Osteocyte (in vitro differentiated cells): ENCODE measurements at places on chromosomes 6 and 20. TPM values are rescaled to one million over a fixed set of nuclear protein-coding genes. Genes with fewer than 3 reads are reported as not detected.

Gene MEP1A
- not detected in 2 replicates for total RNA-seq

Gene FRK
- 0.03 and 0.05 TPM in 2 replicates for total RNA-seq

Gene EPB41L1
- 31.4 and 36.9 TPM in 2 replicates for total RNA-seq

DNA sequence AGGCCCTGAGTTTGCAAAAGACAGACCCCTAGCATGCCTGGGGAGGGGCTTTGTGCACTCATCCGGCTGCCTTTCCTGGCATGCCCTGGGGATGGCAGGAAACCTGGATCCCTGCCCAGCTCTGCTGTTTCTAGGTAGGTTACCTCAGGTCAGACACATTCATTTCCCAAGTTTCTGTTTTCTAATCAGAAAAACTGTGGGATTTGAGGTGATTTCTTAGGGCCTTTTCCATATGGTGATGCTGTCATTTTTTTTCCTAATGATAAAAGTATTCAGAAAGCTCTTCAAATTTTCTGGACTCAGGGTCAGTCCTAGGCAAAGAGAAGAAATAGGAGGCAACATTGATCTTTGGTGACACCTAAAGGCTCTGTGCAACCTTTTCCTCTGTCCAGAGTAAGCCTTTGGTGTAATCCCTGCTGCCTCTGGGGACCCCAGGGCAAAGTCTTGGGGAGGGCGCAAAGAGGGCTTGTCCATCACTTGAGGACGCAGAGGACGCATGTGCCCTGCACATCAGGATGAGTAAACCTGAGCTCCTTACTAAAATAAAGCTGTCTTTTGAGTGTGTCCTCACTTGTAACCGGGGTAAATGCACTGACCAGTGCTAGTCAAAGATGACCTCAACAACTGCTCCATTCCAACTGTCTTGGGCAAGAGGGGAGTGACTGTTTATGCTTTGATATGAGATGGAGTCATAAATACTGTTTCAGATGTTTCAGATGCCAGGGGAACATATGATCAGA lies 13.5 kb upstream of the TRAM2 start:
- no peaks in the 10 kb centered on the region for H3K27me3 ChIP-seq
- no peak overlapping the region for H3K4me3 ChIP-seq
- H3K27ac ChIP-seq = peak overlapping the region; percentile 42
- H3K4me1 ChIP-seq = peaks cover 45% of the 10 kb centered on the region
- H3K36me3 ChIP-seq = no peaks in the 10 kb centered on the region

DNA sequence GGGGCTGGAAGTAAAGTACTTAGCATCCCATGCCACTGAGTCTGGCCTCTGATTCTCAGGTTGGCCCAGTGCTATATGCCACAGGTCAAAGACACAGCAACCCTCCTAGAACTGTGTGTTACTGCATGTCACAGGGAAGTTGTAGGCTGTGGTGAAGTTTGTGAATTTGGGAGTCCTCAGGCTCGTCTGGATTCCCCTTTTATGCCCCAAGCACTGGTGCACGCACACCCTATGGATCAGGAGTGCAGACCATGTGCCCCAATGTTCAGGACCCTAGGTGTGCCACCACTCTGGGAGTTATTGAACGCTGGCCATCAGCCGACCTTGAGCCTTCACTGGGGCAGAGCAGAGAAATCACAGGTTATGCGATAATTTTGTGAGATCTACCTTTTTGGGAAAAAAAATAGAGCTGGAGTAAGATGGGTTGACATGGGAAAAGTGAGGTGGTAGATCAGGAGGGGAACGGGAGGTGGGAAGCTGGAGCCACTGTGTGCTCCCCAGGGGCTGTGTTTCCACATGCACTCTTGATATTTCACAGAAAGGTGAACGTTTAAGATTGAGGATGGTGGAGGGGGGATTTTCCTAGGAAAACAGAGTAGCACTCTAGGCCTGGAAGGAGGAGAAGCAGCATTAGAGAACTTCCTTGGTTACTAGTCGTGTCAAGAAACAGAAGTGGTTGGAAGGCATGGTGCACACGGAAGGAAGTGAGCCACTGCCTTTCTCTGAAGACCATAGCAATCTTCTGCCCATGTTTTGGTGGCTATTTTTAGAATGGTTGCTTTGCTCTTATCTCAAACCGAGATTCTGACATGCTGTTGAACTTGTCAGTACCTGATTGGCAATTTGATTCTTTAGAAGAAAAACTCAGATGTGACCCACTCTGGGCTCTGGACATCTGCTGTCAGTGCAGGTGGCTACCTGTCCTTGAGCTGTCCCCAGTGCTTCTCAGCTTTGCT lies 44.1 kb downstream of the DUSP22 start:
- H3K36me3 ChIP-seq = peaks cover under 1% of the 10 kb centered on the region
- H3K4me3 ChIP-seq = no peak overlapping the region
- no peak for DNase-seq
- H3K27ac ChIP-seq = no peak overlapping the region
- peaks cover 2% of the 10 kb centered on the region for H3K4me1 ChIP-seq

- no peaks in the 10 kb centered on the region for H3K36me3 ChIP-seq
- peak overlapping the region; percentile 93 for H3K27ac ChIP-seq
- no peaks in the 10 kb centered on the region for H3K27me3 ChIP-seq
- peak overlapping the region; percentile 93 for H3K4me3 ChIP-seq
These were observed 1.5 kb downstream of the TMEM181 start for GRCh38 chr6:158561321-158561884.

- peak within 1 kb of the TSS; percentile 93 for H3K27ac ChIP-seq
- no peaks in the 10 kb centered on the region for H3K27me3 ChIP-seq
- H3K4me1 ChIP-seq = peaks cover 69% of the 10 kb centered on the region
- H3K4me3 ChIP-seq = peak within 1 kb of the TSS; percentile 94
- peak; percentile 94 for DNase-seq
- H3K36me3 ChIP-seq = peaks cover 2% of the 10 kb centered on the region
These were observed at the start of gene MICA for GRCh38 chr6:31403283-31404060. TSS of gene MICA (plus strand) at chr6:31403595. CDS start at chr6:31403633, 38 bp downstream.

- no peaks in the 10 kb centered on the region for H3K4me1 ChIP-seq
- no peak overlapping the region for H3K27ac ChIP-seq
- no peaks in the 10 kb centered on the region for H3K27me3 ChIP-seq
- H3K36me3 ChIP-seq = no peaks in the 10 kb centered on the region
These were observed 458.4 kb downstream of the GRIK2 start for GRCh38 chr6:101851911-101852310.

DNA sequence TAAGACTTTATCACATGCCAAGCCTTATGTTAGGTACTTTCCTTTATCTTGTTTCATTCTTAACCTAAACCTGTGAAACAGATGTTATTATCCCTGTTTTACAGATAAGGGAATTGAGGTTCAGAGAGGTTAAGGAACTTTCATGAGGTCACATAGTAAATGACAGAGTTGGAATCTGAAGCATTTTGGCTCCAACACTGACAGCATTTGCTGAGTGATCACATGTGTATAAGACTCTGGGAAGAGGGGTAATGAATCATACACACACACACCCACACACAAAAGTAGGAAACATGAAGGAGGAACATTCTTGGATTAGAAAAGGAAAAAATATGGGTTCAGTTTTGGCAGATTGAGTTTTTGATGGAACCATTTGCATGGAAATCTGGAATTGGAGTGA lies 212.5 kb downstream of the GJA1 start:
- no peak for DNase-seq
- peaks cover 23% of the 10 kb centered on the region for H3K4me1 ChIP-seq
- no peaks in the 10 kb centered on the region for H3K27me3 ChIP-seq
- H3K36me3 ChIP-seq = no peaks in the 10 kb centered on the region
- H3K4me3 ChIP-seq = no peak overlapping the region

DNA sequence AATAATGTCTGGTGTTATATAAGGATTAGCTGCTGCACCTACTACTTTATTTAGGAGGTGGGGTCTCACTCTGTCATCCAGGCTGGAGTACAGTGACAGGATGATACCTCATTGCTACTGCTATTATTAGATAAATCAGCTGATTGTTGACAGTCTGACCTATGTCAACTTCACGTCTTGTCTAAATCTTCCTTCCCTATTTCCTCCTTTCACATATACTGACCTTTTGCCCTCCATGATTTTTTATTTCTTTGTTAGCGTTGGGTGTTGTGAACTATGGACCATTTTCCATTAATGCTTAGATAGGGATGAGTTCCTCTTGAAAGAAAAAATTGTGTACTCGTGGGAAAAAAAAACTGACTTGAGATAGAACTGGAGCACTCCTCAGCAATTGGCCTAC lies 109.9 kb upstream of the BEND6 start:
- peak overlapping the region; percentile 79 for H3K27ac ChIP-seq
- DNase-seq = no peak
- peaks cover 6% of the 10 kb centered on the region for H3K36me3 ChIP-seq
- peaks cover 36% of the 10 kb centered on the region for H3K4me1 ChIP-seq
- no peaks in the 10 kb centered on the region for H3K27me3 ChIP-seq
- H3K4me3 ChIP-seq = no peak overlapping the region

DNA sequence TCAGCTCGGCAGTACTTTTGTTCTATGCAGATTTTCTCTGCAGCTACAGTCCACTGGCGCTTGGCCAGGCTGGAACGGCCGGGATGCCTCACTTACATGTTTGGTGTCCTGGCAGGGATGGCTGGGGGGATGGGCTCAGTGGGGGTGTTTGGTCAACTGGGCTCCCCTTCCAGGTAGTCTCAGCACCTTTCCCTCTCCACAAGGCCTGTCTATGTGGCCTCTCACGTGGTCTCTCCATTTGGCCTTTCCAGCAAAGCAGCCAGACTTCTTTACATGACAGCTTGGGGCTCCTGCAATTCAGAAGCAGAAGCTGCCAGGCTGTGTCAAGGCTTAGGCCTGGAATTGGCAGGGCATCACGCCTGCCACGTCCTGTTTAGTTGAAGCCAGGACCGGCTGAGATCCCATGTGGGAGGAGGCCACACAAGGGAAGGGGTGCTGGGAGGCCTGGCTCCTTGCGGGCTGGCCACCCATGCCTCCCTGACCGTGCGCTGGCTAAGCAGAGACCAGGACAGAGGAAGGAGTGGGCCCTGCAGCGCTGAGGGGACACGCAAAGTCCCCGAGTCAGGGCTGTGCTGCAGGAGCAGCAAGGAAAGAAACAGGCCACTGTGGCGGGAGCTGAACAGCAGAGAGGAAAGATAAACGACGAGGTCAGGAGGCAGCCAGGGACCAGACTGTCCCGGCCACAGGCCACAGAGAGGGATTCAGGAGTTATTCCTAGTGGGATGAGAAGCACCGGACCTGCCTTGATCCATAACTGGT lies 38.9 kb downstream of the MGME1 start:
- H3K27me3 ChIP-seq = no peaks in the 10 kb centered on the region
- DNase-seq = no peak
- no peak overlapping the region for H3K4me3 ChIP-seq
- no peak overlapping the region for H3K27ac ChIP-seq
- peaks cover 19% of the 10 kb centered on the region for H3K4me1 ChIP-seq

DNA sequence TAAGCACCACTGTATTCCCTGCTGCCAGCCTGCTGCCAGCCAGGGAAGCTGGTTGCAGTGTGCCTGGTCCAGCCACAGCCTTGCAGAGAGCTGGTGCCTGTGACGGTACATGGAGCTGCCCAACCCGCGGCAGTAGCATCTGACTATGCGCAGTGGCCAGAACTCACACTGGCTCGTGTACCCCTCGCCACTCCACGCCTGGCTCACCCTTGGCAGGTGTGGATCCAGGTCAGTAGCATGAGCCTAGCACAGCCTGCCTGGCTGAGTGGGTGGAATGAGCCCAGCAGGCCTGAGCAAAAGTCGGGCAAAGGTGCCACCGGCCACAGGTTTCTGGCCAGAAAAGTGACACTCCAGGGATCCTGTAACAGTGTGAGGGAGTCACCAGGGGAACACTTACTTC lies 361.7 kb upstream of the MAP3K7 start:
- H3K27ac ChIP-seq = no peak overlapping the region
- no peak overlapping the region for H3K4me3 ChIP-seq
- peaks cover under 1% of the 10 kb centered on the region for H3K36me3 ChIP-seq
- no peaks in the 10 kb centered on the region for H3K27me3 ChIP-seq
- no peaks in the 10 kb centered on the region for H3K4me1 ChIP-seq
- no peak for DNase-seq

- H3K4me3 ChIP-seq = peak overlapping the region; percentile 48
- H3K36me3 ChIP-seq = no peaks in the 10 kb centered on the region
- no peaks in the 10 kb centered on the region for H3K27me3 ChIP-seq
- peak overlapping the region; percentile 97 for H3K27ac ChIP-seq
These were observed 46.4 kb upstream of the NT5E start for GRCh38 chr6:85403331-85404015.

DNA sequence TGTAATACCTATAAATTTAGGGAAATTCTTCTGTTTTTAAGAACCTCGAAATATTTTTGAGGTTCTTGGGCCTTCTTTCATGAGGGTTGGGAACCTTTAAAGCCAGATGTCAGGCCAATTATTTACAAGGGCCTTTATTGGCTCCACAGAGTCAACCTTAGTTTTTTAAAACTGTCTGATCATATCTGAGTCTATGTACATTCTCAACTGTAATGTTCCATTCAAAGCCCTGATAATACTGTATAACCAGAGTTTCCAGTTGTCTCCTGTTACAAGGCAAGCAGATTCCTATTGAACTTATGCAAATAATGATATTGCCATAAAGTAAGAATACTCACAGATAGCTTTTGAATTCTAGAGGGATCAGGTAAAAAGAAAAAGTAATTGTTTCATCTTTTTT lies 545.5 kb downstream of the EPM2A start:
- H3K27ac ChIP-seq = no peak overlapping the region
- DNase-seq = no peak
- H3K4me3 ChIP-seq = no peak overlapping the region
- H3K27me3 ChIP-seq = no peaks in the 10 kb centered on the region

- peaks cover 66% of the 10 kb centered on the region for H3K27me3 ChIP-seq
- H3K36me3 ChIP-seq = peaks cover 3% of the 10 kb centered on the region
- no peak for DNase-seq
- H3K27ac ChIP-seq = no peak overlapping the region
These were observed 7.0 kb downstream of the UBD start for GRCh38 chr6:29552512-29553051.

GRCh38 chr6:149909701-149910470 lies 12.0 kb upstream of the RAET1E start:
- H3K27me3 ChIP-seq = peaks cover 21% of the 10 kb centered on the region
- peaks cover 2% of the 10 kb centered on the region for H3K36me3 ChIP-seq
- no peak overlapping the region for H3K27ac ChIP-seq
- no peaks in the 10 kb centered on the region for H3K4me1 ChIP-seq
- peak; percentile 73 for DNase-seq

- peaks cover 5% of the 10 kb centered on the region for H3K27me3 ChIP-seq
- peaks cover 3% of the 10 kb centered on the region for H3K4me1 ChIP-seq
- H3K27ac ChIP-seq = no peak overlapping the region
- no peak overlapping the region for H3K4me3 ChIP-seq
- peaks cover 2% of the 10 kb centered on the region for H3K36me3 ChIP-seq
- no peak for DNase-seq
These were observed 10.2 kb downstream of the ACSS1 start for GRCh38 chr20:25047766-25048165.

- no peak for DNase-seq
- peaks cover 13% of the 10 kb centered on the region for H3K4me1 ChIP-seq
- H3K4me3 ChIP-seq = no peak overlapping the region
- H3K27ac ChIP-seq = no peak overlapping the region
- no peaks in the 10 kb centered on the region for H3K27me3 ChIP-seq
- peaks cover 6% of the 10 kb centered on the region for H3K36me3 ChIP-seq
These were observed 3.9 kb upstream of the LTV1 start for GRCh38 chr6:143839196-143839595.

GRCh38 chr6:167214206-167214605 lies 56.4 kb upstream of the GPR31 start:
- H3K4me1 ChIP-seq = no peaks in the 10 kb centered on the region
- no peaks in the 10 kb centered on the region for H3K36me3 ChIP-seq
- peaks cover 12% of the 10 kb centered on the region for H3K27me3 ChIP-seq
- DNase-seq = no peak
